ENCODE measurements at places on chromosomes 4 and X. TPM values are rescaled to one million over a fixed set of nuclear protein-coding genes. Genes with fewer than 3 reads are reported as not detected.

HHIP gene
- total RNA-seq: 4.0 TPM

- no peak for DNase-seq
Observed at GRCh38 chr4:95531141-95531540, 17.6 kb downstream of the UNC5C start.

AMBN gene
- total RNA-seq: not detected

GRCh38 chrX:132258509-132258908 lies 39.3 kb upstream of the RAP2C start:
- DNase-seq: no peak

GRCh38 chr4:70680934-70681333 lies 7.4 kb upstream of the UTP3 start:
- DNase-seq: no peak

DNA sequence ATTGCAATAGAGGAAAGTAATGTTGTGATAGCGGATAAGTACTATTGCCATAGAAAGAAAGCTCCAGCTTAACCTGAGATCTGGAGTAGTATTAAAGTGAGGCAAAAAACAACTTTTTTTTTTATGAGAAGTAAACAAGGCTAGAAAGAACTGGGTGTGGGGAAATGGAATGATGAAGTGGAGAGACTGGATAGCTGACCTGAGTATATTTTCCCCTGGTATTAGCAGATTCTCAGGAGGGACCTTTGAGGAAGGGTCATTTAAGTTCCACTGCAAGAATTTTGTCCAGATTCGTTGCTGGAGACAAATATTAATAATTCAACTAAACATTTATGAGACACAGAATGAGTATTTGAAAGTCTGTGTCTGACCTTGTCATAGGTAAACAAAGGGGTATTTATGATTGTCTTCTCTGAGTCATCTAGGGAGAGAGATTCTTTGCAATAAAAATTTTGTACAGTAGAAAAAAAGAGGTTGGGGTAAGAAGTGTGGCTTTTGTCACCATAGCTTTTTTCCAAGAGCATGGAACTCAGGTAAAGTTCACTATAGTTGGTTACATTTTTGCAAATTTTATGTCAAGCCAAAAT lies 2095.9 kb downstream of the ARAP2 start:
- no peak for DNase-seq

GRCh38 chrX:154547245-154548027 lies at the start of gene IKBKG:
Gene IKBKG, plus strand, starts transcription at chrX:154547620. Its CDS starts 4,383 bp downstream, at chrX:154552003.
- peak; percentile 70 for DNase-seq

NXF2 gene
- total RNA-seq: not detected

- DNase-seq: peak; percentile 70
Observed at GRCh38 chr4:126705266-126705665, 927.5 kb upstream of the INTU start.

GRCh38 chrX:154734061-154734781 lies 16.7 kb downstream of the GAB3 start:
- peak; percentile 73 for DNase-seq

DNA sequence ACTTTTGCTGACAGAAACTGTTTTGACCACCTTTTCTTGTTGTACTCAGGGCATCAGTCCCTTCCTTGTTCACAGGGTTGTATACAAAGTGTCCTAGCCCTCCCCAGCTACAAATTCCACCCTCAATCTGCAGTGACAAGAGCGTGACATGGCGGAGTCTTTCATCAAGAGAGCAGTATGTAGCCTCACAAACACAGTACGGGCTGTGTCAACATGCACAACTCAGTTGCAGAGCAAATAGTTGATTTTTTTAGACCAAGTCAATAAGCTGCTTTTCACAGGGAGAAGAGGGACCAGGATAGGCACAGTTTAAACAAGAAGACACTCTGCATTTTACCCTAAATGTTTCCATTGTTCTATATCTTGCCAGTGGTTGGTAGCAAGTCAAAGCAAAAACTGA lies 8.6 kb upstream of the HS6ST2 start:
- no peak for DNase-seq

- no peak for DNase-seq
Observed at GRCh38 chrX:42017971-42018370, 94.6 kb upstream of the CASK start.

DNA sequence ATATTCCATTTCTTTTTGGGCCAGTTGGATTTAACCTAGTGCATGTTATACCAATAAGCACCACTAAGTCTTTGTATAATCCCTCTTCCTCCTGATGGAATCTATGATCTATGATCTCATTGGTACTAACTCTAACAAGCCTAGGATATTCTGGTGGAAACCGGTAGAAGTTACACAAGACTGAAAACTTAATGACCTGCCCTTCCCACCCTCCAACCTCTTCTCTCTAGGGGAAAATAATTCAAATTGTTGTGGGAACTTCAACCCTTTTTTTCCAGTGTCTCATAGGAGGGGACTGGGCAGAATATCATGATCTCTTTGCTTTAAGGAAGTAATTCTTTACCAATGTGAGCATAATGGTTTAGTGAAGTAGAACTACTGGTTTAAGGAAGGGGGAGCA lies 289.5 kb upstream of the BOD1L1 start:
- peak; percentile 58 for DNase-seq

DNA sequence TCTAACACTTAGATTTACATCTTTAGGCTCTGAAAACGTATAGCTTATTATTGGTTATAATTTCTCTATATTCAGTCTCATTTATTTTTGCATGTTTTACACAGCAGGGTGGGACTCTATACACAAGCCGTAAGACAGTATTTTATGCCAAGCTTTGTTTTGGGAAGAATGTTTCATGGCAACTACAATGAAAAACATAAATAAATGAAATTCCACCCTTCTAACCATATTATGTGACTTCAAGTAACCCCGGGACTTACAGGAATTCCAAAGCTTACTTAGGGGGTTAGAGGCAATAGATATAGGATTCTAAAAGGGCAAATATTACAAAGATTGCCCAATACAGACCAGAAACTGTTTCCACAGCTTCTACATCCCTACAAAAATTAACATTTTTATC lies 370.9 kb downstream of the PRR32 start:
- no peak for DNase-seq

- DNase-seq: no peak
Observed at GRCh38 chr4:20589436-20589835, 110.8 kb upstream of the PACRGL start.

- DNase-seq: no peak
Observed at GRCh38 chrX:134480061-134480460, 20.1 kb downstream of the HPRT1 start.

GRCh38 chr4:169124661-169125060 lies 114.6 kb upstream of the CBR4 start:
- no peak for DNase-seq

DNA sequence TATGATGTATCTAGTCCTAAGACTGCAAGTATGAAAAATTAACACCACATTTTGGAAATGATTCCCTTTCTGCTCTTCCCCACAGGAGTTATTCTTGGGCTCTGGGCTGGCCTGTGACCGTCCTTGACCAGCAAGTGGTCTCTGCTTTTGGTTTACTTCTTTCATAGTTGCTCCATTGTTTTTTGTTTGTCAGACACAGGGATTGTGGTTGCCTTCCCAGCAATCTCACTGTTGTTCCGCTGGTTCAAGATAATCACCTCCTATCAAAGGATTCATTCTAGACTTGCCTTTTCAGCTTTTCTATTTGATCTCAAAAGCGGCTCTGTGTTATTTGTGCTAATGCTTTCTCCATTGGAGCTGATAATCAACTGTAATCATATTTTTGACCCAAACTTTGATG lies 218.8 kb downstream of the MGST2 start:
- no peak for DNase-seq

DNA sequence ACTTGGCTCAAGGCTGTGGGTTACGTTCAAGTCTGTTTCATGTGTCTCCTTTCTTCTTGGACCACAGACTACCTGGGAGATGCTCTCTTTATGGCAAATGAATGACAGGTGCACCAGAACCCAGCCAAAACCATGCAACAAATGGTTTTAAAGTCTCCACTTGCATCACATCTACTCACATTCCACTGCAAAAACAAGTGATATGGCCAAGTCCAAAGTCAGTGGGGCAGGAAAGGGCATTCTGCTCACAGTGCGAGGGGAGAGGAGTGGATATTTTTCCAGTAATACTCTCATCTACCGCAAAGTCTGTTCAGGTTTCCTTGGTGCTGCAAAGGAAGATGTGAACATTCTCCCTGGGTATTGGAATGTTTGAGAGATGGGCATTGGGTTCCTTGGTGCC lies 120.5 kb downstream of the UCHL1 start:
- no peak for DNase-seq

PNCK gene
- total RNA-seq: 0.65 TPM

DNA sequence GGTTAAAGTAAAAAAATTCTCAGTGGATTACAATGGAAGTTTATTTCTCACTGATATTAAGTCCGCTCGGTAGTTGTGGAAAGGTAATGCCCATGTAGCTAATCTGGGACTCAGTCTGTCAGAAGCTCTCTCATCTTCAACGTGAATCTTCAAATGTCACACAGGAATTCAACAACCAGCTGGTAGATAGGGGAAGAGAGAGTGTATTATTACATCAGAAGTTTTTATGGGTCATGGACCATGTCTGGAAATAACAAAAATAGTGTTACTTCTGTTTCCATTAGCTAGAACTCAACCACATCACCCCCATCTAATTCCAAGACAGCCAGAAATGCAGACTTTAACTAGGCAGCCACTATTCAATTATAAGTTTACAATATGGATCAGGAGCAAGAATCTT lies 506.1 kb upstream of the HTR2C start:
- no peak for DNase-seq

GRCh38 chr4:155444721-155445120 lies 68.0 kb upstream of the MAP9 start:
- DNase-seq: no peak

GRCh38 chrX:18995221-18995620 lies 11.3 kb upstream of the PHKA2 start:
- DNase-seq: peak; percentile 79

GRCh38 chrX:74465424-74465823 lies 44.1 kb downstream of the SLC16A2 start:
- DNase-seq: no peak

- peak; percentile 76 for DNase-seq
Observed at GRCh38 chr4:105060628-105061027, 86.0 kb upstream of the TET2 start.

ENPP6 gene
- not detected for total RNA-seq

GRCh38 chrX:29941287-29941686 lies 274.1 kb upstream of the MAGEB2 start:
- peak; percentile 14 for DNase-seq

GRCh38 chr4:85092536-85092935 lies 126.0 kb upstream of the WDFY3 start:
- DNase-seq: no peak

- peak; percentile 48 for DNase-seq
Observed at GRCh38 chrX:152220606-152221005, 82.2 kb upstream of the MAGEA10 start.

DNA sequence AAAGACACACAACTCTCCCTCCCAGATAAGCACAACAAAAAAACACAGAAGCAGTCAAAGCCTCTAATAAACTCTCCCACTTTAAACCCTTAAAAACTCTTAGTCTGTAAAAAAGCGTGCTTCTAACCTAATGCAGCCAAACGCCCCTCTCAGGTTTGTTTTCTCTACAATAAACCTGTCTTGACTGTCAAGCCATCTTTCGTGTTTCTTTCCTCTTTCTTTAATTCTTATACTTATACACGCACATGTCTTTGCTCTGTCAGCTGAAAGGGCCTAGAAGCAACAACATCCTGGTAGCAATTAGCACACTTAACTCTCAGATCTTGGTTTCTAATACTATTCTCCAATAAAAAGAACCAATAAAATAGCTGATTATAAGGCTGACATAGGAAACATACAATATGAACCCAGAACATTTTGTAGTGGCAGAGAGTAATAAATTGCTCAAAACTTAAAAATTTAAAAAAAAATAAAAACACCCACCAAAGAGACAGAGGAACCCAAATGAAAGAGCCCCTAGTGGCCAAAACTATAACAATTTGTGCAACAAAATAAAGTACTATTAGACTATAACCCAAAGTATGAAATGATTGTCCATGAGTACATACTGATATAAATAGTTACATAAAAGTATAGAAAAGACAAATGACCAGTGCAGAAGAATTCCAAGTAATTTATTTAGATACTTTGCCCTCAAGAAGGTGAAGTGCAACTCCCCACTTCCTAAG lies 440.4 kb upstream of the ADGRL3 start:
- no peak for DNase-seq

DNA sequence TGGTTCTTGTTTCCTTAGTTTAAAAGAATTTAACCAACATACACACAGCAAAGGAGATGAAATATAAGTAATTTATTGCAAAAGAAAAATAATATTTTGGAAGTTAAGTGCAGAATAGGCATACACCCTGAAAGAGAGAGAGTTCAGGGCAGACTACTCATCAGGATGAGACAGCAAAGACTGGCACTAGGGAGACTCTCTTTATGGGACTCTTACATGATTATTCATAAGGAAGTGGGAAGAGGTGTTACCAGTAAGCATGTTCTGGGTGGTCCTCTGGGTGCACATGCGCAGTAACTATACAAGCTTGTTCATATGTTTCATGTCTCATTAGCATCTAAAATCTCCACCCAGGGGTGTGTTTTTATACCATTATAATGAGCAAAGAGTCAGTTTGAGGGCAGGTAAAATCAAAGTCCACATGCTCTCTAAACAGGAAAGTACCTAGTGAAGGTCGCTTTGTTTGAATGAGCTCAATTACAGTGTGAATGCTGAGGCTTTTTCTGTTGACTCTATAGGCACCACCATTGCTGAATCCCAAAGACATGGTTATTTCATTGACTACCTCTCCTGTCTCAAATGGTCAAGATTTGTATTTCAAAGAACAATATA lies 38.2 kb upstream of the PRDM5 start:
- no peak for DNase-seq

- peak; percentile 75 for DNase-seq
Observed at GRCh38 chr4:7854697-7855370, 84.8 kb downstream of the AFAP1 start.

- DNase-seq: no peak
Observed at GRCh38 chr4:185211035-185211434, 1.6 kb downstream of the SNX25 start.
